ENCODE measurements at places on chromosomes 3 and 15.

GRCh38 chr15:81189583-81190283 is 6.9 kb upstream of the IL16 start:
- no peak for DNase-seq

GRCh38 chr3:37645517-37646380 is 215.9 kb upstream of the CTDSPL start:
- DNase-seq = no peak

DNA sequence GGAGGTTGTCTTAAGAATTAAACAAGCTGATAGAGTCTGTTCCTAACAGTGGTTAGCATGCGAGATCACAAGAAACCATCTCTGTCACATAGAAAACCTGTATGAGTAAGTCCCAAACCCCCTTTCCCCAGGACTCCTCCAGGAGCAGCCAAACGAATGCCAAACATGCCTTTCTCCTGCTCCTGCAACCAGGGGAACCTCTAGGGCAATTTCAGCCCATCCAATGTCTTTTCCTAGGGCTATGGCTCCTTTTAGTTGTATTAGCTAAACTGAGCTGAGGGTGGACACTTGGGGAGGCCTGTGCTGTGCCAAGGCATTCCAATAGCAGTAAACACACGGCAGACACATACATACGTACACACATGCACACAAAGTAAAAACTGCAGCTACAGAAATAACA is 36.5 kb upstream of the TIMP4 start:
- DNase-seq = no peak

DNA sequence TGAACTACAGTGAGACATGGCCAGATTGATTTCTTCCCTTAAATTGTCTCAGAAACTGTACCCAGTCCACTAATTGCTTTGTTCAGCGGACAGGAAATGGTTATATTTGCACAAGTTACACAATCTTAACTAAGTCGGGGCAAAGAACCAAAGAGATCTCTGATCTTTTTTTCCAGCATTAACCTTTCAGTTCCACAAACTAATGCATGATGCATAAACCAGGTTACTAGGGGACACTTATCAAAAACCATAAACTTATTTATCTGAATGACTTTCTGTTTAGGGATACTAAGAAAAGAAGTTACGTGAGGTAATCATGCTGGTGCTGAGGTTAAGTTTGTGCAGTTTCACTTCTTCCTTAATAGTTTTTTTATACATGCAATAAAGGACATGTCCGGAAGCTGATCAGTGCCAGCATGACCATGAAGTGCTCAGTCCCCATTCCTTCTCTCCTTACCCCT is 22.4 kb downstream of the FNDC3B start:
- no peak for DNase-seq

DNA sequence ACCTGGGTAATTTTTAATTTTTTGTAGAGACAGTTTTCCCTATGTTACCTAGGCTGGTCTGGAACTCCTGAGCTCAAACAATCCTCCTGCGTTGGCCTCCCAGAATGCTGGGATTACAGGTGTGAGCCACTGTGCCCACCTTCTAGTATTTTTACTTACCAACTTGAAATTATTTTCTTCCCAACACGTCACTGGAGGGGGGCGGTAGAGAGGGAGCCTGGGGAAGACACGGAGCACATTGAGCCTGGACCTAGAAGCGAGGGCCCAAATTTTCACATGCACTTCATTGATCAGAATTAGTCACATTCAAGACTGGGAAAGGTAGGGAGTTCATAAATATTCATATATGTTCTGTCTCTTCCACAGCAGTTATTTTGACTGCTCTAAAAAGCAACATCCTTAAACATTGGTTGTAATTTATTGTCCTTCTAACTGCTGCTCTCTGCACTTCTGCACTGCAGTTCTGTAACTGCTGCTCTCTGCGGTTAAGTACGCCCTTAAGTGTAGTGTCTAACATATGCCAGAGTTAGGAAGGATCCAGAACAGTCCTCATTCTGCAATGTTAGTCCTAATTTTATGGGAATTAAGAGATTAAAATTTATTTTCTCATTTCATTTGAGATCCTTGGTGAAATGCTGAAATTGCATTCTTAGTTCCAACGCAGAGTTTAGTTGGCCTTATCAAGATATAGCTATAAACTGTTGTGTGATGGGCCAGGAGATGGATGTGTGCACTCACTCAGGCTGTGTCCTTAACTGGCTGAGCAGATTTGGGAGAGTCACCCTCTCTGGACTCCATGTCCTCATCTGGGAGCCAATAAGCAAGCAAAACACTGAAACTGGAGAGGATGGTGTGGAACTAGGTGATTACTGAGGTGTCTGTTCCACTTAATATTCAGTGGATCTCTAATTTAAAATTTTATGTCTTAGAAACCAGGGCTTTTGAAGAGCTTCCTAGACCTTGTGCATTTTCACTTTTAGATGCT is 98.2 kb downstream of the STRIT1 start:
- no peak for DNase-seq

DNA sequence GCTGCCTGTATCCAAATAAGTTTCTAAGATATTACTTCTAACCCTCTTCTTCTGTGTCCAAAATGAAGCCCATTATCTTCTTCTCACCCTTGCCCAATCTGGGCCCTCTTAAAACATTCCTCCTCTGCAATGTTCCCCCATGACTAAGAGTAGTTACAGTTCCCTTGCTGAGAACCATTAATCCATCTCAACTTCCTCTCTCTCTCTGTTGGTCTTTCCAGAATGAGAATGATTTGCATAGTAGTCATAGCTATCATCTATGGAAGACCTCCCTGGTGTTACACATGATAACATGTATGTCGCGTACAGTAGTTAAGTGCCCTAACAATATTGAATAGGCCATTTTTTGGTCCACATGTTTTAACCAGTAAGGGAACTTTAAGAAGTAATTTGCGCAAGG is 177.9 kb downstream of the ANXA2 start:
- DNase-seq = no peak

DNA sequence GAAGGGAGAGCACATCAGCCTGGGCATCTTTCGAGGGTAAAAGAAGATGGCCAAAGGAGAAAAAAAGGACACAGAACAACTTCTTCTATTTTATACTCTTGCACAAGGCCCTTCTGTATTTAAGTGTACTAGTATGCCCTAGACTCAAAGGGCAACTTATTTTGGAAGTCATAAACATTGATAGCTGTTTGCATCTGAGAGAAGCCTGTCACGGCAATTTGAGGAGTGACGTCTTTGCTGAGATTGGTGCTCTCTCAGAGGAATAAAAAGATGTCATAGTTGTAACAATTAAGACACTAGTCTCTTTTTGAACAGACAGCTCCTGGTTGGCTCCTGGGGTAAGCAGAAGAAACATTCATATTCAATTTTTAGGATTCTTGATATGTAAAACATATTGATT is 260.4 kb upstream of the TTC14 start:
- DNase-seq = no peak

DNA sequence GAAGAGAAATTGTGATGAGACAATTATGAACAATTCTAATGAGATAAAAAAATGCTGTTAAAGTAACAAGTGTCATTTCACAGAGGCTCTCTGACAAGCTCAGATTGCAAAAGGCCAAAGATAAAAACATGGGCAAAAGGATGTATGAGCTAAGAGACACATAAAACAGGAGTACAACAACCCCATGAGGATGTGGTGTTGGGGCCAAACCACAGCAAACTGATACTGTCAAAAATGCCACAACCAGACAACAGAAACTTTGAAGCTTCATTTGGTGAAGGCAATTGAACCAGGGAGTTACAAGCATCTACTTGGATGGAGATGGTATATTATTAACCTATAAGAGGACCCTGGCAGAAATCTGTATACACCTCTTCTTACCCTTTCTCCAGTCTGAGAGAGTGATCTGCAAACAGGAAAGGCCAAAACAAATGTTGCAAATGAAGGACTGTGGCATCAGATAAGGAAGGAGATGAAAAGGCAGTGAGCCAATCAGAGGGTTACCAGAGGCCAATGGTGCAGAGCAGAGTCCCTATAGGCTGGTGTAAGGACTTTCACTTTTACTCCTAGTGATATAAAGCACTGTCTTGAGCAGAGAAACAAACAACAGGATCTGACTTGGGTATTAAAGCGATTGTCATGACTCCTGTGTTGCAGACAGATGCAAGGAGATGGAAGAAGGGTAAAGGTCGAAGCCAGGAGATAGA is 659.0 kb downstream of the NTRK3 start:
- peak; percentile 49 for DNase-seq

DNA sequence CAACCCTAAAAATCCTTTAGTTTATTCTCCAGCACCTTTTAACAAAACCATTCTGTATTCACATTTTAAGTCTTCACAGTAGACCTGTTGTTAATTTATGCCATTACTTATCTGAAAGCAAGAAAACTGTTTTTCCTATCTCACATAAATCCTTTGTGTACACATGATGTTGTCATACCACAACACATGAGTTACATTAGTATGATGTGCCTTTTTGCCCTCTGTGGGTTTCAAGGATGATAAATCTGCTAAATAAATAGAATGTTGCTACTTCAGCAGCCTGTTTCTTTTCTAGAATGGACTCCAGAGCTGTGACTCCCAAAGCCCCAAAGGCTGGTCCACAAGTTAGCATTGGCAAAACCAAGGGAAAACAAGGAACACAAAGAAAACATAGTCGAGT is 151.6 kb downstream of the SERPINI1 start:
- no peak for DNase-seq

DNA sequence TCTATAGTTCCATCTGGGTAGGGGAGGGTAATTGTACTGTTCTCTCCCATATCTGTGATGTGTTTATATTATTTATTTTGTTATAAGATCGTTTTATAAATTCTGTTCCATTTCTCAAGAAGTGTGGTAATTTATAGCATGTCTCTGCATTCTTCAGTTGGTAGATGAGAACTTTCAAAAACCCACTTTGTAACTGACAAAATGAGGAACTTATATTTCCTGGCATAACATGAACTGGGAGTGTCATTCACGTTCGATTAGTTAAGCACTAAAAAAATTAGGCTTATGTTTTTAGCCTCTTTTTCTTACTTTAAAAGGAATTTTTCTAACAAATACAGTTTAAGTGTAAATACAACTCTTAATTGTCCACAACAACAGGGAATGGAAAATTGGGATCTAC is 230.8 kb downstream of the CGGBP1 start:
- DNase-seq = no peak

DNA sequence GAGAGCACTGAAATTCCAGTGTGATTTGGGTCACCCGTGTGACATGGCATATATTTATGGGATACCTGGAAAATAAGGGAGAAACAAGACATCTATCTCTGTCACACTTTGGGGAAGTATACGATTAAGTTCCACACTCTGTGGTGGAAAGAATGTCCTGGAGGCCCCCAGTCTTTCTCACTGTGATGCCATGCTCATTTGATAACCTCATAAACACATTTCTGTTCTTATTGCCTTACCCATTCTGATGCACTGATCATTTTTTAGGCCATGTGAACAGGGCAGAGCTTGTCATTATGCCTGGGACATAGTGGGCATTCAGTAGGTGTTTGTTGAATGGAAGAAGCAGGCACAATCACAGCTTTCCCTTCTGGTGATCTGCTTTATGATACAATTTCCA is 349.4 kb upstream of the TPRG1 start:
- DNase-seq = no peak

GRCh38 chr3:151330899-151331298 is 1.6 kb upstream of the P2RY13 start:
- no peak for DNase-seq
